ENCODE measurements at places on chromosomes 3 and 15.
A peak's percentile ranks its signal among the peaks of the same experiment; 100 is the strongest.

DNA sequence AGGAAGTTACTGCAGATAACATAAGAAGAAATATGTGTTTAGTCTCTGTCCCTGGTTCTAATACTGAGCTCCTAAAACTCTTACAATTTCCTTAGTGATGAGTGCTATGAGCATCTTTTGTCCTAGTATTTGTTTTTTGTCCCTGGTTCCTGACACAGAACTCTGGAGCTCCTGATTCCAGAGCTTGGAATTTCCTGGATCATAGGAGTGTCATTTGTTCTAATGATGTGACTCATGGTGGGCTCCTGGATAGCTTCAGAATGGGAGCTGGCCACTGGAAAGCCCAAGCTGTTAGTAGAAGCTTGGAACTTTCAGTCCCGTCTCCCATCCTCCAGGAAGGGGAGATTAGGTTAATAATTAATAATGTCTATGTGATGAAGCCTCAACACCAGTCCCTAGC, 98.2 kb downstream of the CNTN6 start:
- no peak for DNase-seq

DNA sequence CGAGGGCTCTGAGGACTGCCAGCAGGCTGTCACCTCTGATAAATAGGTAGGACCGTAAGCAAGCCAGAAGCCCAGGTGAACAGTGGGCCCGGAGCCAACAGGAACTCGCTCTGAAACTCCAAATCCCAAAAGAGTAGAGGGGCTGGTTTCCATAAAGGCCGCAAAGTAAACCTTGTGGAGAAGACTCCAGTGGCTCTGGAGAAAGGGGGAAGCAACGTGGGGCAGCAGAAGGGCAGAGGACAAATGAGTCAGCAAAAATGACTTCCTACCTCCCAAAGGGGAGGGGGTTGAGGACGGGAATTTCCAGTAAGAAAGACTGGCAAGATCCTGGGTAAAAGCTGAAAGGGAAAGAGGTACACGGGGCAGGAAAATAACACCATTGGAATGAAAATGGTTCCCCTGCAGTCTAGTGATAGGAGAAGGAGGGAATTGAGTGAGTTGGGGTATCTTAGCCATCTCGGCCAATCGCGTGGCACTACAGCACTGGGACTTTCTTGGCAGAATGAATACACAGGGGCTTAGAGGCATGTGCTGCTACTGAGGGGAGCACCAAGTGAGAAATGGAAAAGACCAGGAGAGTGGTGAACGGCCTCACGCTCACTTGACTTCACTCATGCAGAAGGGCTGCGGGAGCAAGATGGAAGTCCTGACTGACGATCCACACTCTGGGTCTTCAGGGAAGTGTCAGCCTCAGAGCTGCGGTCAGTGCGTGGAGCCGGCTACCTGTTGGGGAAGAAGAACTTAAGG, 33.2 kb downstream of the BMF start:
- DNase-seq, result no peak

- no peak for DNase-seq
Observed at GRCh38 chr3:170107941-170108340, 70.1 kb downstream of the GPR160 start.

- no peak for DNase-seq
Observed at GRCh38 chr3:194870394-194871110, 184.9 kb downstream of the FAM43A start.

GRCh38 chr3:66692042-66692765, 191.4 kb upstream of the LRIG1 start:
- DNase-seq, result no peak

DNA sequence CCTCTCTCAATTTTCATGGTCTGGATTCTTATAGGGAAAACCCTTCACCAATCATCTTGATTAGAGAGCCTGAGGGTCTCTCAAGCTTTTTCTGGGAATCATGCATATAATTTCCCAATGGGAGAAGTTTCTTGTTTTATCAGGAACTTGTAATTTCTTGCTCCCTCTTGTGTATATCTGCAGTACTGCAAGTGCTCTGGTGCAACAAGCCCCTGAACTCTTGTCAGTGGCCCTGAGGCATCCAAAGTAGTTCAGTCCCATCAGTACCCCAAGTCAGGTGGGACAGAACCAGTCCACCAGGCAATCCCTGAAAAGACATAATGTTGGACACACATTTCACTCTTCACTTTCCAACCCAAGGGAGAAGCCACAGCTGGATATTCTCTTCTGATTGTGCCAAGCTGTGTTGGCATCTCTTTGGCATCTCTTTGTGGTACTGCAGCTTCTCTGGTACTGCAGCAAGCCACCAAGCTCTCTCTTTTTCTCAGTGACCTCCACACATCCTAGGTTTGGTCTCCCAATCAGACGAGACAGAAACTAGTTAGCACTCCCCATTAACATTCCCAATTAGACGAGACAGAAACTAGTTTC, 214.5 kb downstream of the ZIC4 start:
- DNase-seq, result peak; percentile 76

GRCh38 chr3:147380387-147380951, 25.9 kb downstream of the ZIC4 start:
- DNase-seq, result no peak
